ENCODE measurements at places on chromosomes 3 and 15.

DNA sequence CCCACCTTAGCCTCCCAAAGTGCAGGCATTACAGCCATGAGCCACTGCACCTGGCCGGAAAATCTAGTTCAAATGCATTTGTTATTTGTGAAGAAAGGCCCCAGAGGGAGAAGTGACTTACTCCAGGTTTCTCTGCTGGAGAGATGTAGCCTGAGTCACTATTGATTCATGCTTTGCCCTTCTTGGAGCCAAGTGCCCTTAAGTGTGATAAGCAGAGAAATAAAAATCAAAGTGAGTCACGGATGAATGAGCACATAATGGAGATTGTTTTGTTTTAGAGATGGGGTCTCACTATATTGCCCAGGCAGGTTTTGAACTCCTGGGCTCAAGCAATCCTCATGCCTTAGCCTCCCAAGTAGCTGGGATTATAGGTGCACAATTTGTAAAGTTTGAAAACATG is 33.1 kb downstream of the CDC25A start:
- no peak for DNase-seq

DNA sequence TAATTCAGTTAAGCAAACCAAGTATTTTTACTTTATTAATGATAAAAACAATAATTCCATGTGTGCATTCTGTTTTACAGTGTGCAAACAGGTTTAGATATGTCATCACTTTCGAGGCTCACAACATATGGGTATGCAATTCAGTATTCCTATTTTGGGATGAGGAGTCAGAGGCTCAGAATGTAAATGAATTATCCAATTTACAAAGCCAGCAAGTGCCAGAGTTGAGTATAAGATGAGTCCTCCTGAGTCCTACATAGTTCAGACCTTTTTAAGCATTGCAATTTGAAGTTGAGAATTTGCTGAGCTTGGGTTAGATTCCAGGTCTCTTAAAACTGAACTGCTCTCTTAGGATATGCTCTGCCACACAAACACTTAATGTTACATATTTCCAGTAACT is 424.2 kb upstream of the ROBO2 start:
- DNase-seq = no peak

DNA sequence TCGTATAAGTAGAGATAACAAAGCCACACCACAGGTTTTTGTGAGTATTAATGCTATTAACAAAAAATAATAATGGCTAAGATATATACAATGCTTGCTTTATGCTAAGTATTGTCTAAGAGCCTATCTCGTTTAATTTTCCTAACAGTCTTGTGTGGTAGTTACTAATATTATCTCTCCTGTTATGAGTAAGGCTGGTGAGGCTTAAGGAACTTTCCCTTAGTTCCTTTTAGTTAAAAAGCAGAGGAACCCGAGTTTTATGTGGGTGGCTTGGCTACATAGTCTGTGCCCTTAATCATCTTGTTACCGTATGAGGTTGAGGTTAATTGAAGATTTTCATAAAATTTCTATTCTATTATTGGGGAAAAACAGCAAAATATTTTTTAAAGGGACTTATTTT is 218.4 kb downstream of the SOX2 start:
- no peak for DNase-seq

- no peak for DNase-seq
These were observed 761.7 kb downstream of the VGLL3 start for GRCh38 chr3:86229086-86229774.

Data from NCI-H524 treated with DMSO at 0.1 percent for 48 hours (cell line).